ENCODE measurements at places on chromosomes 12 and 14. TPM values are rescaled to one million over a fixed set of nuclear protein-coding genes. Genes with fewer than 3 reads are reported as not detected.

C2CD5 gene
- total RNA-seq: 149 TPM

SDS gene
- not detected for total RNA-seq

TCL1B gene
- total RNA-seq: not detected

TMEM30B gene
- 0.27 TPM for total RNA-seq

GPR84 gene
- total RNA-seq: 0.36 TPM

SIX6 gene
- not detected for total RNA-seq

KLRC1 gene
- not detected for total RNA-seq

BEST3 gene
- 0.18 TPM for total RNA-seq

MRPL52 gene
- 25.8 TPM for total RNA-seq

LRRC43 gene
- total RNA-seq: 1.9 TPM

TSHR gene
- total RNA-seq: 1.5 TPM

- no peak for DNase-seq
Measured at GRCh38 chr12:80192087-80192486, 92.8 kb downstream of the OTOGL start.

DNA sequence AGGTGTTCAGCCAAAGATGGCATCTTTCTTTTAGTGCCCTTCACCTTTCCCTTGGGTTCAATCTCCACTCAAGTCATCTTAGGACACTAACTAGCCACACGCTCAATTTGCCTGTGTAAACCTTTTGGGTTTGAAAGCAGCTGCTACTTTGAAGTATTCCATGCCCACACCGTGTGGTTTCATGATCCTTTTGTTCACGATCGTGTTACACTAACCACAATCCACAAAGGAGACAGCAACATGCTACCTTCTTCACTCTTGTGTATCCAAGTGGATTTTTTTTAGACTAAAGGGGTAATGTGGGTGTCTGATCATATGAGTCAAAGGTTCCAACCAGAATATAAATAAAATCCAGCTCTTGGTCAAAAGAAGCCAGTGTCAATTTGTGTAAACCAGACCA is 122.7 kb upstream of the FAR2 start:
- DNase-seq: no peak

DNA sequence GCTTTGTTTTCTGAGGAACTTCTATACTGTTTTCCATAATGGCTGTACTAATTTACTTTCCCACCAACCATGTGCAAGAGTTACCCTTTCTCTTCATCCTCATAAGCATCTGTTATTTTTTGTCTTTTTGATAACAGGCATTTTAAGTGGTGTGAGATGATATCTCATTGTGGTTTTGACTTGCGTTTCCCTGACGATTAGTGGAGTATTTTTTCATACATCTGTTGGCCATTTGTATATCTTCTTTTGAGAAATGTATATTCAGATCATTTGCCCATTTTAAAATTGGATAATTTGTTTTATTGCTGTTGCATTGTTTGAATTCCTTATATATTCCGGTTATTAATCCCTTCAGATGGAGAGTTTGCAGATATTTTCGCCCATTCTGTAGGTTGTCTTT is 10.2 kb upstream of the HMGA2 start:
- no peak for DNase-seq

- DNase-seq: no peak
Measured at GRCh38 chr12:93959657-93960056, 188.7 kb upstream of the PLXNC1 start.

GRCh38 chr14:98931911-98932310 is 340.1 kb downstream of the BCL11B start:
- no peak for DNase-seq

DNA sequence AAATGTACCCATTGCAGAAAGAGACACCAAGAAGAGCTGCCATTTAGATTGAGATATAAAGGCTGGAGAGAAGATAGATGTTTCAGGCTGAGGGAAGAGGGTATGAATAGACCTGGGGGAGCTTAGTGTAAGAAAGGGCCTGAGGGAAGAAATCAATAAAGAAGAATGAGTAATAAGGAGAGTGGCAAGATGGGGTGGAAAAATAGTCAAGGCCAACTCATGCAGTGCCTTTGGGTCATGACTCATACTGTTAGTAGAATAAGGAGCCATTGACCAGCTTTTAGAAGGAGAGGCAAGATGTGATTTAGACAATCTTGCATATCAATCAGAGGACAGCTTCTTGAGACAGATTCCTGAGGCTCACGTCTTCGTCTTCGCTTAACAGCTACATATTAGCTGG is 287.5 kb downstream of the DUSP6 start:
- no peak for DNase-seq

- DNase-seq: no peak
Measured at GRCh38 chr12:129276361-129277060, 423.2 kb downstream of the GLT1D1 start.

DNA sequence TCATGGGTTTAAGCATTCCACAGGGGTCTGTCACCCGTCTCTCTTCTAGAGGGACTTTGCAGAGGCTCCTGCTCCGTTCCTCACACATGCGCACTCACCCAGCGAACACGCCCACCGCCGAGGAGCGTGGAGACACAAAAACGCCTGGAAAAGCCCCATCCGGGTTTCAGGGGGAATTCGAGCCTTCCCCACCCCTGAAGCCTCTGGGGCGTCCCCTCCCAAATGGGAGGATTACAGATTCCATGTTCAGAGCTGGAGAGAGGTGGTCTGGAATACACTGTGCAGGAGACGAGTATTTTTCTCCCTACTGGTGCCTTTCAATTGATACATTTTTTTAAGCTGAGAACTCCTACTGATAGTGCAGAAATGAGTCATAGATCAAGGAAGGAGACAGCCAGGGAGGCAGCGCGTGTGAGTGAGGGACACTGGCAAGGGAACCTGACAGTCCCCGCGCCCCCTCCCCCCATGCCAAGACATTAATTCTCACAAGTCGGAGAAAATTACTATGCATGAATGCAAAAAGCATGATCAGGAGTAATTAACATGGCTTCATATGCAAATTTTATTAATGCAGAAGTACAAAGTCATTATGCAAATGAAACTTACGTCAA is 36.9 kb downstream of the BCL11B start:
- no peak for DNase-seq

DNA sequence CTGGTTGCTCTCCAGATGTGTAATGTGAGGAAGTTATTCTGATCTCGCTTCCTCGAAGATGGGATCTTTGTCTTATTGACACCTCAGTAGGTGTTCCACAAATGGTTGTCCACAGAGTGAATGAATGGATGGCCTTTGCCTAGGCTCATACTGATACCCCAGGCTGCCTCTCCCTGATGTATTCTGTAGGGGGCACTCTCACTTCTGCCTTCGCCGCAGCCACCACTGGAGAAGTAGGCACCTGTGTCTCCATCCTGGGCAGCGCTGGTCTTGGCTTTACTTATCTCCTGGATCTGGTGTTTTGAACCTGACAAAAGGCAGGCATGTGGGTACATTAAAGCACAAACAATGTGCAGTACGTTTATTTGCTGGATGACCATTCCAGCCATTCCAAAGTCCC is 82.1 kb downstream of the ZFP36L1 start:
- DNase-seq: no peak

GRCh38 chr12:128794661-128795529 is 28.9 kb downstream of the SLC15A4 start:
- no peak for DNase-seq

DNA sequence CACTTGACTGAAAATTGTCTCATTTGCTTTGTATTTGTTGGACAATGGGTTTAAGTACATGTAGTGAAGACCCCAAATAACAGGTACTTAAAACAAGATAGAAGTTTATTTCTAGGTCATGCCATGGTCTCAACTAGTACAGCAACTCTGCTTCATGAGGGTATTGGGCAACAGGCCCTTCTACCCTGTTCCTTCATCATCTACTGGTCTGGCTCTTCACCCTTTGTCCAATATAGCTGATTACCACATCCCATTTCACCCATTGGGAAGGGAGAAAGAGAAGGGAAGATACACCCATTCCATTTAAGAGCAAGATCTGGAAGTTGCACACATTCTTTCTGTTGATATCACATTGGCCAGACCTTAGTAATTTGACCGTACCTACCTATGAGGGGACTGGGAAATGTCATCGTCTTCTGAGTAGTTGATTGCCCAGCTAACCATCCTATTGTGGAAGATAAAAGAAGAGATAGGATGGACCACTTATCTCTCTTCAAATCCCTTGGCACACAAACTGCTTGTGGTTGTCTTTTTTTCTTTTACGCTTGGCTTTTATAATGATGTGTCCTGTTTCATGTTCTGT is 104.6 kb downstream of the DIP2B start:
- DNase-seq: no peak

- no peak for DNase-seq
Measured at GRCh38 chr12:15477761-15478160, 155.5 kb downstream of the PTPRO start.

- DNase-seq: no peak
Measured at GRCh38 chr12:75103822-75104221, 105.8 kb downstream of the KCNC2 start.

GRCh38 chr12:118501489-118501888 is 125.1 kb downstream of the SUDS3 start:
- no peak for DNase-seq

DNA sequence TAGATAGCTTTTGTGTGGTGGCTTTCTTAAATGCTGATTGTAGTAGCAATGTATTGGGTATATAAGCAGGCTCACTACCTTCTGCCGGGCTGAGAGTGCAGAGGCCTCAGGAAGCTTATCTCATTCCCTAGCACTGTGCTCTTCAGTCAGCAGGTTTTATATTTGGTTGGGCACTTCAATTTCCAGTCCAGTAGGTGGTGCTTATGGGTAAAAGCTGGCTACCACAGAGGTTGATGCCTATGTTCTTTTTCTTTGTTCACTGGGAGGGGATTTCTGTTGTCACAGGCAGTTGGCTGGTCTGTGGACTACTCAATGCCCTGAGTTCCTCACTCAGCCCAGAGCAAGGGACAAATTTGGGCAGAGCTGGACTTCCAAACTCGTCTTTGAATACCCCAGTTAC is 43.0 kb upstream of the GLIPR1 start:
- DNase-seq: no peak

DNA sequence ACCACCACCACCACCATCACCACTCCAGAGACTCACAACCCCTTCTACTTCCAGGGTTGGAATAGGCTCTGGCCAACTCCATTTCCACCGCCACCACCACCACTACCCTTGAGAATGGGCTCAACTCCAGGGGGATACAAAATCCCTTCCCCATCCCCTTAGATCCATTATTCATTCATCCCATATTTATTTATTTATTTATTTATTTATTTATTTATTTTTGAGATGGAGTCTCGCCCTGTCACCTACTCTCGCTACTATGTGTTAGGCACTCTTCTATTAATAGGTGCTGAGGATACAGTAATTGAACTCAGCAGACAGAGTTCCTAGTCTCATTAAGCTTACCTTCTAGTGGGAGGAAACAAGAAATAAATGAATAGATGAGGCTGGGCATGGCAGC is 4.8 kb upstream of the ADCY6 start:
- DNase-seq: no peak

DNA sequence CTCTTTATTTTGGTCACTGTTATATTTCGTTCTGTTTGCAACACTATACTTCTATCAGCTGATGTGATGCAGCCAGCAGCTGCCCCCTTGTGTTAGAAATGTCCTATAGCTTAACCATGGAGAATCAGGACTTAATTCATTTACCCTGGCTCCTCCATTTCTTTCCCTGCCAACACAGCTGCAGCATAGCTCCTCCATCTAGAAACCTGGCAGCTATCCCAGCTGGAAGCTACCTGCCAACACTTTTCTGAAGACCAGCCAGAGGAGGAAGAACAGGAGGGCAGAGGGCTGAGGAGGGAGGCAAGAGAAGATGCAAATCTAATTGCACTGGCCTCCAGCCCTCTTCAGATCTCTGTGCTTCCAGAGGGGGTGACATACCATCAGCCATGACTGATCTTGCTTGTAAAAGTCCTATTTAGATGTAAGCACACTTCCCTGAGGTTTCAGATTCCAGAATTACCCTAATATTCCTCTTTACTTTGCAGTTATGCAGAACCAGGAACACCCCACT is 156.8 kb upstream of the TMEM260 start:
- DNase-seq: peak; percentile 72

GRCh38 chr14:104985675-104986486 is at the start of gene CLBA1:
Gene CLBA1, plus strand, starts transcription at chr14:104985788. Its CDS starts 644 bp downstream, at chr14:104986432.
- DNase-seq: peak; percentile 99

- no peak for DNase-seq
Measured at GRCh38 chr12:78198896-78199295, 368.2 kb downstream of the NAV3 start.

- DNase-seq: no peak
Measured at GRCh38 chr12:50615907-50616296, 111.1 kb downstream of the DIP2B start.

DNA sequence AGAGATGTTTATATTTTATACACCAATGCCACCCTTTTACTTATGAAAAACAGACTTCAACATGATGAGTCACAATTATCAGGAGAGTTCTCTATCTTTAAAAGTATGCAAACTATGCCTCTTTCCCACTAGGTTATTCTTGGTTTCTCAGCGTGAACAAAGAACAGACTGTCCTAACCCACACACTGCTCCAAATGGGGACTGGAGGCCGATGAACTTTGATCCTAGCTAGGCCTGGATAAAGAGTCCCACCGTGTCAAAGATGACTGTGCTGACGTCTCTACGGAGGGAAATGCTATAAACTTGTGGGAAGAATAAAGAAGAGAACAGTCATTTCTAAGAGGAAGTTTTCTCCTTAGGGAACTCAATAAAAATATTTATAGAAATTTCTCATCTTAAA is 160.1 kb downstream of the EPS8 start:
- DNase-seq: no peak

GRCh38 chr12:75694534-75695268 is 183.3 kb upstream of the KRR1 start:
- DNase-seq: no peak

- DNase-seq: no peak
Measured at GRCh38 chr12:108065069-108065468, 64.0 kb upstream of the WSCD2 start.

GRCh38 chr12:118689793-118690192 is 291.5 kb upstream of the SRRM4 start:
- no peak for DNase-seq

DNA sequence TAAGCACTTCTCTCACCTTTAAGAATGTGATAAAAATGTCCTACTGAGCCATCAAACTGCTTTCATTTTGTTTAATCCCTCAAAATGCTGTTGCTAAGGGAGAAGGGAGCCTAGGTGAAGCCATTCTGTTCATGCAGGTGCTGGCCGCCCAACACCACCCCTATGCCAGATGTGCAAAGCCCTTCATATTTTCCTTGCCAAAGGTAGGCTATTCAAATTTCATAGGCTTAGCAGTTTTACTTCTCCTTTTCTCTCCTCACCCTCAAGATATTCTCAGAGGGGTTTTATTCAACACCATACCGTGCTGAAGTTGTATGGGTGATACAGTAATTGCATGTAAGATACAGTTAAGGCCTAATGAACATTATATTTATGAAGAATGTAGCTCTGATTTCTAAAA is 461.7 kb downstream of the GXYLT1 start:
- no peak for DNase-seq

GRCh38 chr12:2334271-2334670 is 281.5 kb downstream of the CACNA1C start:
- no peak for DNase-seq

All from cerebellum (tissue), 4 donors.